ENCODE measurements at places on chromosomes 13 and 19.

DNA sequence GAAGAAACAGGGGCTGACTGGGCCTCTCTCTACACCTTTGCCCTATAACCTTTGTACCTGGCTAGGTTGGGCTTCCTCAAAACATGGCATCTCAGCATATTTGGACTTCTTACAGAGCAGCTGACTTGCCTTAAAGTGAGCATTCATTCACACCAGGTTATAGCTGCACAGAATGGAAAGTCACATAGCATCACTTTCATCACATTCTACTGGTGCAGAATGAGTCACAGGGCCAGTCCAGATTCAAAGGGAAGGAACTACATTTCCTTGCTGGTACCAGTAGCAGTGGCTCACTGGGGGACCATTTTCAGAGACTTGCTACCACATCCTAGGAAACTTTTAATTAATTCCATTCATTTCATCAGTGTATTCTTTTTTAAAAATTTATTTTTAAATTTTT, 20.3 kb upstream of the TPTE2 start:
- no peak for DNase-seq

DNA sequence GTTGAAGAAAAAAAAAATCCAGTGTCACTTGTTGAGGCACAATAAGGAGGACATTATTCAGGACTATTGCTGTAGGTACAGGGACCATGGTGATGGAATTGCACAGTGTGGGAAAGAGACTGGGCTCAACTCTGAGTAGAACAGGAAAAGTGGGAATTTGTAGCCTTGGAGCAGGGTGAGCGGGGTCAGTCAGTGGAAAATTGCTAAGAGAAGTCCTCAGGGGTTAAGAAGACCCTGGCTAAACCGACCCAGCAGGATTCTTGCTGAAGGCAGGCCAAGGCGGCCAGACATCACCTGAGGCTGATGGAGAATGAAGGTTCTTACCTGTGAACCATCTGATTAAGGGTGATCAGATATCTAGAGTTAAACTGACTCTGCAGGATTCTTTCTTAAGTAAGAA, 12.5 kb downstream of the LAIR2 start:
- no peak for DNase-seq

DNA sequence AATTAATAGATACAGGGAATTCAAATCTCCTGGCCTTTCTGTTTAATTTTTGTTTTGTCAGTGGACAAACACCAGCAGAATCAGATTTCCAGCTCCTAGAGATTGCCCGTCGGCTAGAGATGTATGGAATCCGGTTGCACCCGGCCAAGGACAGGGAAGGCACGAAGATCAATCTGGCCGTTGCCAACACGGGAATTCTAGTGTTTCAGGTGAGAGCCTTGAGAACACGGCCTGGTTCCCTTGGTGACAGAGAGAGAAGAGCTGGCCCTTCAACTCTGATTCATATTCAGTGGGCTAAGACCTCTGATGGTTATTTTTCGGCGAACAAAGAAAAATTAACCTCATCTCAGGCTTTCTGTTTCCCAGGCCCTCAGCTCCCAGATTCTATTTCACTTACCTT, 191.3 kb downstream of the STK24 start:
- no peak for DNase-seq

DNA sequence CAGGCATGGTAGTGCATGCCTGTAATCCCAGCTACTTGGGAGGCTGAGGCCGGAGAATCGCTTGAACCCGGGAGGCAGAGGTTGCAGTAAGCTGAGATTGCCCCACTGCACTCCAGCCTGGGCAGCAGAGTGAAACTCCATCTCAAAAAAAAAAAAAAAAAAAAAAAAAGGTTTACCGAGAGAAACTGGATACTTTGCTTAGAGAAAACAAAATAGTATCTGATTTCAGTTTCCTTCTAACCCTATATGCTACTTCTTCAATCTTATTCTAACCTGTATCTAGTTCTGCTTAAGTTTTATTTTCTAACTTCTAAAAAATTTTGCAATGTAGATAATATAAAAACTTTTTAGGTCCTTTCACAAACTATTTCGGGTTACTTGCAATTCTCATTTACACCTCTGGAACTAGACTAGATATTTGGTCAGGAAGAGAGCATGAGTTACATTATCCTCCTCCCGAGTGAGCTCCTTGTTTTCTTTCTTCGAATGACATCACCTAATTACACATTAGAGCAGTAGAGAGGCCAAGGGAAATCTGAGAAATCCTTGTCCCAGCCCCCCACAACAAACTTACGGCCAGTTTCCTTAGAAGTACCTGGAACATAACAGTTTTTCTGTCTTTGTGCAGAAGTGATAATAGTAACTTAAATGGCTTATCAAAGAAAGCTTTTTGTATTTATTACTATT, 128.9 kb downstream of the B3GLCT start:
- no peak for DNase-seq

DNA sequence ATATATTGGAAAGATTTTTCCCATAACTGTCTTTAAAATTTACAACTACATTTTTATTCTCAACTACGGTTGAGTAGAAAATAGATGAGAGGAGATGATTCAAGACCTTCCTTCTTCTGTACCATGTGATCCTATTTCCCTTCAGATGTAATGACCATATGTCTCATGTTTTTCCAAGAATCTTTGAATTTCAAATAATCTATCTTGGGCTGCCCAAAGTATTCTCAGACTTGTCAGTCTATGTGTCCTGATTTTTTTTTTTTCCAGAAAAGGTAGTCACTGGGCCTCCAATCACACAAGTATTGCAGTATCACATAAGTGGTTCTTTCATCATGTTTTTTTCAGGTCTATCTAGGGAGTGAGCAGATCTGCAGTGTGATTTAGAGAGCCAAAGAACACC, 392.4 kb downstream of the RFC3 start:
- DNase-seq: no peak

DNA sequence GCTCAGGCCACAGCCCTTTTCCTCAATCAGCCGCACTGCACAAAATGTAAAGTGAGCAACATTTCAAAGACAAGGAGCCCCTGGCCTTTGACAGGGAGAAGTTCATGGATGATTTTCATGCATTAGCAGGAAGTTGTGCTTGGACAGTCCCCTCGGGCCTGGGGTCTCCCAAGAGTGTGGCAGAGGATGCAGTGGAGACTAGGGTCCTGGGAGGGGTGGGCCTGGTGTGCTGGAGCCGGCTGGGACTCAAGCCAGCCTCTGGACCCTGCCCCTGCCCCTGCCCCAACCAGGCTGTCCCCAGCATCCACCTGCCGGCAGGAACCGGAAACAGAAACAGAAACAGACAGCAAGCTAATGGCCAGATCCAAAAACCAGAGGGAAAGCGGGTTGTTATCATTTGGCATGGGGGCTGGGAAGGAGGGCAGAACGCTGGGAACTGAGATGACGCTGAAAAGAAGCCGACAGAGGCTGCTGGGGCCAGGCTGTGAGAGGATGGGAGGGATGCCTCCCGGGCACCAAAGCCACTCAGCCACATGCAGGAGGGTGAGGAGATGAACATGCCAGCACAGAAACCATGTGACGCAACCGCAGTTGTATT, 2.3 kb downstream of the GAS6 start:
- no peak for DNase-seq

All from cerebellar nuclear complex (tissue), 1 donor.